ENCODE measurements at places on chromosomes 7 and 10.

DNA sequence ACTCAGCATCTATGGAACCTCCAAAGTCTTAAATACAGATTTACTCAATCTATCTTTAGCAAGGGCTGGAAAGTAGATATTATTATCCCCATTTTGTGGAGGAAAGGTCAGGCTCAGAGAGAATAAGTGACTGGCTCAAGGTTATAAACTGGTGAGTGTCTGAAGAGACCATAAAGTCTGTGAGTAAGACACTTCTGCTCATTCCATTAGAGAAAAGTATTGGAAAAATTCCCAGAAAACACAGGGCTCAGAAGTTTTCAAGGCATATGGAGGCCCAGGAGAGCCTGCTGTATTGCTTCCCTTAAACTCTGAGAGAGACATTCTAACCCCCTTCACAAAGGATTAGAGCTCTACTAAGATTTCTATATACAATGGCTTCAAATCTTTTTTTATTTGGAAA, 134.8 kb downstream of the PCDH15 start:
- DNase-seq = no peak

DNA sequence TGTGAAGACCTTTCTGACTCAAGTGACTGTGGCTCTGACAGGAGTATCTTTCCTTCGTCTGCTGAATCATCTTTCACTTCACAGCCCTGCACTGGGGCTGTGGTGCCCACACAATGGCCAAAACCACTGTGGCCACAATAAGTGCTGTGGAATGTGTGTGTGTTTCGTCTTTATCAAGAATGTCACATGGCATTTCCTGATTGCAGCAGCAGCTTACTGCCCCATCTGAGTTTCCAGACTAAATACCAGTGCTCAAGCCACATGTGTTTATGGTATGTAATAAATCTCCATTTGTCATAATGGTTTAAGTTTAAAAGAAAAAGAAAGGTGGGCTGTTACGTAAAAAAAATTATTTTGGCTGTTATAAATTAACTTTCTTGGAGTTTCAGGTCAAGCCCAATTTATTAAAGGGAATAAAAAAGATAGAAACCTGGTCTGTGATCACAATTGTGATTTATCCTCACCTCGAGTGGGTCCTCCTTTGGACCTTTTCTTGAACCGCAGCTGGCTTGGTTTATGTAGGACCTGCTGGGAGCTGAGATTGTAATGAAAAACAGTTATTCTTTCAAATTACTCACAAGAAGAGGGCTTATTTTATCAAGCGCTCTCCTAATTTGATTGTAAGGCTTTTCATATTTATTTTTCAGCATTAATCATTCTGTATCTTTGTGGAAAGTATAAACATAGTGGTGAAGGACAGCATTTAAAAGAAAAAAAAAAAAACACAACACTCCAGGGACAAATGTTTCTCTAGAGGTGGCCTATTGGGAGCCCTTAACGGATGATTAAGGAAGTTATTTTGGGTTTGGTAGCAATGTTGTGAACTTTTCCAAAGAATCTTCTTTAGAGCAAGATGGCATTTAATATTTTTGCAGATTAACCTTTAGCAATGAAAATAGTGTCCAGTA, 116.2 kb downstream of the LRMDA start:
- no peak for DNase-seq

DNA sequence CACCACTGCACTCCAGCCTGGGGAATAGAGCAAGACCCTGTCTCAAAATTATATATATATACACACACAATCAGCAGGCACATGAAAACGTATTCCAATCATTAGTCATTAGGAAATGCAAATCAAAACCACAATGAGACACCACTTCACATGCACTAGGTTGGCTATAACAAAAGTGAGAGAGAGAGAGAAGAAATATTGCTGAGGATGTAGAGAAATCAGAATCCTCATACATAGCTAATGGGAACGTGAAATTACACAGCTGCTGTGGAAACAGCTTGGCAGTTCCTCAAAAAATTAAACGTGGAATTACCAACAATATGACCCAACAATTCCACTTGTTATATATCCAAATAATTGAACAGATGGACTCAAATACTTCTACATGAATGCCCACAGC, 43.3 kb upstream of the CNNM1 start:
- DNase-seq = no peak

- no peak for DNase-seq
Observed at GRCh38 chr10:28945959-28946358, 268.6 kb downstream of the BAMBI start.

DNA sequence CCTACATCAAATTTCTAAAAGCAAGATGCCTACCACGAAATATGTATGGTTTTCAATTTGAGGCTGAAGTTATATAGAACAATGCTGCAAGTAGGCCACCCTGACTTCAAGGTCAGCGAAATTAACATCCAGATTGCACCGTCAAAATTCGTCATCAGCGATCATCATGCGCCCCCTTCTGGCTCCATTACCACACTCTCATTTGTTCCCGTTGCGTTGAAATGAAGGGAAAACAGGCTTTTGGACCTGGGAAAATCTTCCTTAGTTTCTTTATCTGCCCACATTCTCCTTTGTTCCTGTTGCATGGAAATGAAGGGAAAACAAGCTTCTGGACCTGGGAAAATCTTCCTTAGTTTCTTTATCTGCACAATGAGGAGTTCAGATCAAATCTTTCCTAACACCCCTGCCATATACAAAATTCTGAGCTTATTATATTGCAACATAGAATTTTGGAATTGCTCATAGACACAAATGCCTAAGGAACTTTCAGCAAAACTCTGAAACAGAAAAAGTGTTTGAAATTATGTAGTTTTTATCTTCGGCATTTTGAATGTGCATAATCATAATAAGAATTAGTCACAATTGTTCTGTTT, 98.2 kb upstream of the PRKCQ start:
- DNase-seq = peak; percentile 53

- no peak for DNase-seq
Observed at GRCh38 chr10:22475651-22476600, 130.6 kb downstream of the SPAG6 start.

GRCh38 chr10:124271676-124272075, 147.0 kb downstream of the OAT start:
- no peak for DNase-seq

DNA sequence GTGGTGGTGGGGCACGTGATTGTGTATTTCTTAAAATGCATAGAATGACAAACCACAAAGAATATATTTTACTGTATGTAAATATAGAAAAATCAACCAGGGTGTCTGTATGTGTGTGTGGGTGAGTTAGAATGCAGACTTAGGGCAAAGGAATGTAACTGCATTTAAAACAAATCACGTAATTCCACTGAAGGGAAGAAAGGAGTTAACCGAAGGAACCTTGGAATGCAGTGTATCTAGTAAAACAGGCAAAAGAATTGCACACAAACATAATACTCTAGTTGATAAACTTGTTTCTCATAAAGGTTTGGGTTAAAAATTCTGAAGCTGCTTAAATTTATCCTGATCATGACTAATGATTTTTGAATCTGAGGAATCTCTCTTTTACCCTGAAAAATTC, 134.9 kb downstream of the ADRA2A start:
- no peak for DNase-seq

DNA sequence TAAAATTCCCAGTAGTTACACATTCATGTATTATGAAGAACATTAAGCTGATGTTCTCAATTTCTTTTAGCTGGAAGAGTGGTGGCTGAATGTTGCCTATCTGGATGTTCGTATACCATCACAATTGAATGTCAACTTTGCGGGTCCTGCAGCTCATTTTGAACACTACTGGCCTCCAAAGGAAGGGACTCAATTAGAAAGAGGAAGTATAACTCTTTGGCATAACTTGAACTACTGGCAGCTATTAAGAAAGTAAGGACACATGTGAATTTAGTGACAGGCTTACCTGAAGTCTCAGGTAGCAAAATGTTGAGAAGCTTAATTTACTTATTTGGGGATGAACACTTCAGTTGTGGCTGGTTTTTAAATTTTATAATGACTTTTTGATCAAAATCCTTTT, 15.9 kb downstream of the CROT start:
- DNase-seq = no peak

GRCh38 chr10:7301006-7301778, 109.6 kb downstream of the SFMBT2 start:
- DNase-seq = no peak

DNA sequence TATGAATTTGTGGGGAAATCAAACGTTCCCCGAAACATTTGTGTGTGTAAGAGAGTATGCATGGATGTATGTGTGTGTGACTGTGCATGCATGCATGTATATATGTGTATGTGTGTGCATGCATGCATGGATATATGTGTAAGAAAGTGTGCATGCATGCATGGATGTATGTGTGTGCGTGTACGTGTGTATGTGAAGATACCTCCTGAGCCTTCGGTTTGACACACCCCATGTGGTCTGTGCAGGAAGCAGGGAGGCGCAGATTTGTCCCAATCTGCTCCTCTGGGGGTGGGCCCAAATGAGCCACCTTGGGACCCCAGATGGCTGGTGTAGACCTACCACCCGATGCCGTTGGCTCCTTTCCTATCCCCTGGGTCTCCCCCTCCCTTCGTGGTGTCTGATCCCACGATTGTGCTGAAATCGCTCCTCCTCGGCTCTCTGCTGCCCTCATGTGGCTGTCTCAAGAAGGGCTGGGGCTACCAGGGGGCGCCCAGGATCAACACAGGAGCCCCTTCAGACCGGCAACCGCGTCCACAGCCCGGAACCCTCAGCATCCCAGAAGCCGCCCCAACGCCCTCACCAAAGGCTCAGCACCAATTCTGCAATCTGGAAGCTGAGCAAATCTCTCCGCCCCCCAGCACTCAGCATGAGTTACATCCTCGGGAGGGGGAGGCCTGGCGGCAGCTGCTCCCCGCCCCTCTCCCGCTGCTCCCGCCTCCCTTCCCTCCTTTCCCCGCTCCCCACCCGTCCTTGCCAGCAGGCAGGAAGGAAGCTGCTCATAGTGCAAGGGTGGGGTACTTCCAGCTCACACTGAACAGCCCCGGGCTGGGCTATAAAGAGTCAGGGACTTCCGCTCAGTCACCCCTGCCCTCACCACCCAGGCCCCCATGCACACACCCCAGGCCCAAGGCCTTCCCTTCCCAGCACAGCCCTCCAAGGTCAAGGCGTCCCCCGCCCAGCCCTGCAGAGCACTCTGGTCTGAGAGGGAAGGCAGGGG, 2.3 kb upstream of the NOS3 start:
- DNase-seq = peak; percentile 71

DNA sequence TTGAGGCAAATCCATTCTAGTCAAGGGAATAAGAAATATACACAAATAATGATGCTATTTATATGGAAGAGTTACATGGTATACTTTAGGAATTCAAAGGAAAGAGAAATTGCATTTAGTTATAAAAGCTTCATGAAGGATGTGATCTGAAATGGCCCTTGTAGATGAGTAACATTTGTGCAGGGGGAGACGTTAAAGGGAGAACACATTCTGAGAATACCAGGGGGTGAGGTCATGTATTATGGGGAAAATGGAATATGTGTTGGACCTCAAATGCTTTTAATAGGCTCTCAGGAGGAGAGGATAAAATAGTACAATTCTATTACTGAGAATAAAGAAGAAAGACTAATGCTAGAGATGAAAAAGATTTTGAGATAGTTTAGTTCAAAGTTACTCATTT, 122.5 kb upstream of the NOBOX start:
- DNase-seq = no peak

- DNase-seq = no peak
Observed at GRCh38 chr7:134737566-134738345, 41.7 kb upstream of the CALD1 start.
